ENCODE measurements at places on chromosomes 3 and 15.
A peak's percentile ranks its signal among the peaks of the same experiment; 100 is the strongest.

DNA sequence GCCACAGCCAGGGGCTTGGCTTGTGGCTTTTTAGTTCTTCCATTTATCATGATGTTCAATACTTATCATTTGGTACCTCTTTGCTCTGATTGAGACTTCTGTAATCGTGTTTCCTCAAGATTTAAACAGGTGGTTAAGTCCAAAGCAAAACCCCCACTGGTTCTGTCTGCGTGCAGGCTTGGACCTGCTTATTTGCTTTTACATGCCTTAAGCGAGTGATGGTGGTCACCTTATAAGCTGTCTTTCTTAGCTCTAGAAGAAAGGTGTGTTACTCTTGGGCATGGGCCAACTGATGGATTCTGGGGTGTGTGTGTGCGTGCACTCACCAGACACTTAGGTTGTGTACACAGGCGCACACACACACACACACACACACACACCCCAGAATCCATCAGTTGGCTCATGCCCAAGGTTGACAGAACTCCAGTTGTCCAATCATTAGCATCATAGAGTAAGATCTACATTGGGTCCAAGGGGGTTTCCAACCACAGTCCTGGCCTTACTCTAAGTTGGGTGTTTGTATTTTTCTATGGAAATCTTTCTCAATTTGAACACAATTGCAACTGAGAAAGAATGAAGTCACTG, 1.2 kb downstream of the MYZAP start:
- DNase-seq = no peak

DNA sequence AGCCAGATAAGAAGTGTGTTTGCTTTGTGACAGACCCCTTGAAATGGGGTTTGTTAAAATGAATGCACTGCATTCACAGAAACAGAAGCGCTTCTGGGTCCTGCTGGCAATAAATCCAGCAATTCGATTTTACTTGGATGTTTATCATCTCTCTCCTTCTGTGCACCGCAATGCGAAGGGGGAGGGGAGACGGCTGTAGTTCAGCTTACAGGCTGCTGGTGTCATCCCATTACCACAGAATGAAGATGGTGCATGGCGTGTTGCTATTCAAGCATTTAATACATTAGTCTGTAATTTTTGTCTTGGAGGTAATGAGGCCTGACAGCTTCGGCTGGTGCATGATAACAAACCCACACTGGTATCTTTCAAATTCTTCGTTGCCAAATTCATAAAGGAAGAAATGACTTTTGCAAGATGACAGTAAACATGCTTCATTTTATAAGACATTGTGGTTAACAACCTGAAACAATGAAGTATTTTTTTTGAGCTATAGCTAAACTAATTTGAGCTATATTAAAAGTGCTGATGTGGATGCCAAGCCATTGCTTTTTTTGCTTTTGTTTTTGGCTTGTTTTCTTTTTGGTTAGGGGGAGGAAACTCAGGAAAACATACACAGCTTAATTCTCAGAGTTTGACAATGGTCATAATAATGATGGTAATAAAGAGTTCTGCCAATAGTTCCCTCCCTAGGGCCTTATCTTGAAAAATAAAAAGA, 418.3 kb downstream of the OTOL1 start:
- peak; percentile 85 for DNase-seq

DNA sequence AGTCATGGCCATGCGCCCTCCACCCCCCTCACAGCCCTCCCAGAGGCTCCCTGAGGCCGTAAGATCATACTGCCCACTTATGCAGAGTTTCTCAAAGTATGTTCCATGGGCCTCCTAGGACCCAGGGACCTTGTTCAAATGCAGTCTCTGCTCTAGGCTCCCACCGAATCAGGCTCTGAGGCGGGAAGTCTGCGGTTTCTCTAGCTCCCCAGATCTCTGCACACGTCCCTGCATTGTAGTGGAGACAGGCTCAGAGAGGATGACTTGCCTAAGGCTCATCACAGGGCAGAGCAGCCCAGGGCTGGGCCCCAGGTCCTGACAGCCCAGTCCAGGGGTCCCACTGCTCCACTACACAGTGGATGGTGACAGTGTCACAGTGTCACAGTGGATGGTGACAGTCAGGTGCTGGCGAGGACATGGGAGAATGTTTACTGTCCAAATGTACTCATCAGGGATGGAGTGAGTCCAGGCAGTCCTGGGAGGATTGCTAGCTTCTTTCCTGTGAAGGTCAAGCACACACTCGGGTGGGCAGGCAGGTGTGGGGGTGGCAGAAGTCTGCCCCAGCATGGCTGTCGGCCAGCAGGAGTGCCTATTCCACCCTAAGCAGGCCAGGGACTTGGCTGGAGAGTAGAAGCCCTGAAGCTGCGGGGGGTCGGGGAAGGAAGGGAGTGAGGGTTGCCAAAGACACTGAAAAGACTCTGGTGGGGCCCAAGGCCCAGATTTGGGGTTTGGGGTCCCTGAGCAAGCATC, 12.4 kb downstream of the ANKRD63 start:
- DNase-seq = no peak

- no peak for DNase-seq
Observed at GRCh38 chr3:54826251-54826691, 101.6 kb downstream of the LRTM1 start.

DNA sequence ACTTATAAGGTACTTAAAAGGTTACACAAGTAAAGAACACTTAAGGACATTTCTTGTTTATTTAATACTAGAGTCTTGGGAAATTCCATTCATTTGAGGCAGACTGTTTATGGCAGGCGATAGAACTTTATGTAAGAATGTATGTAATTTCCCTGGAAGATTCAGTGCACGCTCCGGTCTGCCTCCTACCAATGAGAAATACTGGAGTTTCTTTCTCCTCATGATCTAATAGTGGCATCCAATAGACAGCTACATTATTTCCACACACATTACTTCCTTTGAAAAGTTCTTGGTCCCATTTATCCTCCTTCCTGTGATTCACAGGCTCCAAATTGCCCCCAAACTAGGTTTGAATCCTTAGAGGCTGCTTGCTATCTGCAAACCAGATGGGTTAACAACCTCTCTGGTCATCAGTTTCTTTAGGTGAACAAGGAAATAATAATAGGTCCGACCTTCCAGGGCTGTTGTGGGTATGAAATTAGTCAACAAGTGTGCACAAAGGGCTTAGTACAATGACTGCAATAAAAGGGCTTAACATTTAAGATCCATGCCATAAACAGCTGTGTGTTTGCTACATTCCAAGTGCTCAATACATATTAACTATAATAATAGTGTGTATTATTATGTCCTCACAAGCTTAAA, 30.7 kb downstream of the EIF4E3 start:
- no peak for DNase-seq

- DNase-seq = no peak
Observed at GRCh38 chr3:7543294-7543880, 682.5 kb downstream of the GRM7 start.

GRCh38 chr15:98428253-98428989, 219.9 kb upstream of the IGF1R start:
- DNase-seq = peak; percentile 69

- DNase-seq = no peak
Observed at GRCh38 chr3:138256022-138256421, 68.9 kb downstream of the ARMC8 start.

DNA sequence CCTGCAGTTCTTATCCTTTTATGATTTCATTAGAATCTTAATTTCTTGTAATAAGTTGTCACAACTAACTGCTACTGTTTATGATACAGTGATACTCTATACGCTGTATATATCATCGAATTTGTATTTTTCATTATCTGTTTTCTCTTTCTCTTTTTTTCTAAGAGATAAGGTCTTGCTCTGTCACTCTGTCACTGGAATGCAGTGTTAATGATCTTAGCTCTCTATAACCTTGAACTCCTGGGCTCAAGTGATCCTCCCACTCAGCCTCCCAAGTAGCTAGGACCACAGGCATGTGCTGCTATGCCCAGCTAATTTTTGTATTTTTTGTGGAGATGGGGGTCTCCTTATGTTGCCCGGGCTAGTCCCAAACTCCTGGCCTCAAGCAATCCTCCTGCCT, 14.8 kb downstream of the APH1B start:
- no peak for DNase-seq

GRCh38 chr3:61727435-61727834, 166.1 kb downstream of the PTPRG start:
- no peak for DNase-seq
